ENCODE measurements at places on chromosomes 2 and 18. TPM values are rescaled to one million over a fixed set of nuclear protein-coding genes. Genes with fewer than 3 reads are reported as not detected.

Gene FLACC1
- polyA plus RNA-seq = 4.1 TPM

Gene SIX3
- not detected for polyA plus RNA-seq

Gene ERLEC1
- polyA plus RNA-seq = 29.1 TPM

Gene CELF4
- 0.79 TPM for polyA plus RNA-seq

Gene FTCDNL1
- polyA plus RNA-seq = 1.7 TPM

Gene GLI2
- polyA plus RNA-seq = 0.86 TPM

Gene TET3
- 1.1 TPM for polyA plus RNA-seq

Gene SPR
- 50.3 TPM for polyA plus RNA-seq

Gene CCDC138
- 0.86 TPM for polyA plus RNA-seq

Gene RNASEH1
- polyA plus RNA-seq = 17.3 TPM

Gene HAAO
- polyA plus RNA-seq = 4.6 TPM

Gene HOXD12
- polyA plus RNA-seq = not detected

Gene MYO3B
- polyA plus RNA-seq = not detected

Gene DNAJC5G
- polyA plus RNA-seq = 2.2 TPM

Gene SLC14A1
- polyA plus RNA-seq = 11.5 TPM

Gene NIF3L1
- 22.5 TPM for polyA plus RNA-seq

Gene COL4A4
- 3.6 TPM for polyA plus RNA-seq
